ENCODE measurements at places on chromosomes 1 and 21. TPM values are rescaled to one million over a fixed set of nuclear protein-coding genes. Genes with fewer than 3 reads are reported as not detected.

GRCh38 chr1:203675596-203676347, 49.1 kb downstream of the ATP2B4 start:
- DNase-seq: no peak

CASQ2 gene
- not detected for polyA plus RNA-seq

NPHP4 gene
- polyA plus RNA-seq: 5.1 TPM

HES5 gene
- not detected for polyA plus RNA-seq

RGSL1 gene
- polyA plus RNA-seq: not detected

- no peak for DNase-seq
These were observed 74.2 kb upstream of the CD53 start for GRCh38 chr1:110798691-110799256.

ALDH4A1 gene
- 17.1 TPM for polyA plus RNA-seq

ZC3H12A gene
- polyA plus RNA-seq: 16.3 TPM

ACKR1 gene
- not detected for polyA plus RNA-seq

DNA sequence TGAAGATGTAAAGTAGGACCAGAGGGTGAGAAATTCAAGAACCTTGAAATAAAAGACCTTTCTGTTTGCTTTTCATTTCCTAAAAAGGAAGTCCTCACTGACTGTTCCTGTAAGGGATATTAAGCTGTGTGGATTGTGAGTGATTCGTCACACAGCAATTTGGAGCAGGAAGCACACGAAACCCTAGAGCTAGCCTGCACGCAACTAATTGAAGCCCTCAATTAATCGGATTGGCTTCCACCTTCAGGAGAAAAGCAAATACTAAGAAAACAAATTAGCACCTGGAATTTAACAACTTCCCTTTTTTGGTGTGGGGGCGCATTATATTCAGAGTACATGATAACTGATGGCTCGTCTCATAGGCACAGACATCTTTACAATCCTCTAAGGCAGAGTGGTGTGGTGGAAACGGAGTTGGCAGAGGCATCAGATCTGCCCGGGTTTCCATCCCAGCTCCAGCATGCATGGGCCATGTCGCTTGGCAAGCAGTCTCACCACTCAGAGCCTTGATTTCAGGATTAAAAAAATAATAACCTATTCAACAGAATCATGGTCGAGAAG, 95.2 kb downstream of the KCNJ15 start:
- DNase-seq: peak; percentile 63

FAM177B gene
- polyA plus RNA-seq: not detected

DNA sequence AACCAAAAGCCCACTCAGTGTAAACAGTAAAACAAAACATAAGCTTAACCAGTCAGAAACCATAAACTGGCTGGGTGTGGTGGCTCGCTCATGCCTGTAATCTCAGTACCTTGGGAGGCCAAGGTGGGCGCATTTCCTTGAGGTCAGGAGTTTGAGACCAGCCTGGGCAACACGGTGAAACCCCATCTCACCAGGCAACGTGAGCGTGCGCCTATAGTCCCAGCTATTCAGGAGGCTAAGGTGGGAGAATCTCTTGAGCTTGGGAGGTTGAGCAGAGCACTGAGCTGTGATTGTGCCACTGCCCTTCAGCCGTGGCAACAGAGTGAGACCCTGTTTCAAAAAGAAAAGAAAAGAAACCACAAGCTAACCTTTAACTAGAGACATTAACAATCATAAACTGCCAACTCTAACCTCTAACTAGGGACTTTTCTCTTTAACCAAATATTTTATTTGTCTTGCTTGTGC, 13.1 kb upstream of the PRRC2C start:
- DNase-seq: no peak

ANGPTL3 gene
- polyA plus RNA-seq: not detected

SPRR2A gene
- polyA plus RNA-seq: not detected

- DNase-seq: no peak
These were observed 2.2 kb downstream of the SPATC1L start for GRCh38 chr21:46181953-46182547.

- no peak for DNase-seq
These were observed 109.1 kb upstream of the USH2A start for GRCh38 chr1:216532251-216532798.

FCRL5 gene
- not detected for polyA plus RNA-seq

- peak; percentile 61 for DNase-seq
These were observed 42.5 kb upstream of the TMEM125 start for GRCh38 chr1:43227143-43227764.

GRCh38 chr1:27570784-27571183, 33.2 kb downstream of the AHDC1 start:
- DNase-seq: no peak

DNA sequence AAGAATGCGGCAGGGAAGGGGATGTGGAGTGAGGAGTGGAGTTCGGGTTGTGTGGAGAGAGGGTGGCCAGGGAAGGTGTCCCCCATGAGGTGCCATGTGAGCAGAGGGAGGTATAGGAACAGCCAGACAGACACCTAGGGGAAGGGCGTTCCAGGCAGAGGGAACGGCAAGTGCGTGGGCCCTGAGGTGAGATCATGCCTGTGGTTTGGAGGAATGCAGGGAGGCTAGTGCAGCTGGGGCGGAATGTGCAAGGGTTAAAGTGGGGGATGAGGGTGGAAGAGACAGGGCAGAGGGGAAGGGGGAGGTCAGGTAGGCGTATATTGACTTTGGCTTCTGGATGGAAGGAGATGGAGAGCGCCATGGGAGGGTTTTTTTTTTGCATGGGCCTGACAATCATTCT, 31.6 kb upstream of the PADI6 start:
- DNase-seq: no peak

DNA sequence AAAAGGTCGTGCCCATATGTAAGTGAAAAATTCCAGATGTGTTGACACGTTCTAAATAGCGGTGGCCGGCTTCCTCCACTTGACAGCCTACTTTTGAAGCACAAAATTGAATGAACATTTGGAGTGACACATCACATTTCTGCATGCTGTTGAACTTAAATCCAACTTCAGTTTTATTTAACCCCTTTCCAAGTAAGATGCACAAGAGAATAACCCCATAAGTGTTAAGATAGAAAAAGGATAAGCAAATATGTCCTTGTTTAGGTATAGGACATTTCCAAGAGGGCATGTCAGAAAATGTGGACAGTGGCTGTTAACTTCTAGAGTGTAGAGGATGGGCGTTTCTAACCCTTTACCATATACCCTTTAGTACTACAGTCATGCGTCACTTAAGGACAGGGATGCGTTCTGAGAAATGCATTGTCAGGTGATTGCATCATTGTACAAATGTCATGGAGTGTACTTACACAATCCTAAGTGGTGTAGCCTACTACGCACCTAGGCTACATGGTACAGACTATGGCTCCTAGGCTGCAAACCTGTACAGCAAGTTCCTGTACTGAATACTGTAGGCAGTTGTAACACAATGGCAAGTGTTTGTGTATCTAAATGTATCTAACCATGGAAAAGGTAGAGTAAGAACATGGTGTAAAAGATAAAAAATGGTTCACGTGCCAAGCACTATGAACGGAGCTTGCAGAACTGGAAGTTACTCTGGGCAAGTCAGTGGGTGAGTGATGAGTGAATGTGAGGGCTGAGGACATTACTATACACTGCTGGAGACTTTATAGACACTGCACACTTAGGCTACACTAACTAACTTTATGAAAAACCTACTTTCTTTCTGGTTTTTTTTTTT, 9.3 kb upstream of the FAM89A start:
- no peak for DNase-seq

GRCh38 chr1:201084295-201084694, 27.9 kb downstream of the CACNA1S start:
- no peak for DNase-seq

- no peak for DNase-seq
These were observed 17.1 kb upstream of the CDC42BPA start for GRCh38 chr1:227335242-227336020.

GRCh38 chr1:24009406-24009805, 29.3 kb upstream of the SRSF10 start:
- DNase-seq: no peak

OR14I1 gene
- not detected for polyA plus RNA-seq

C1orf87 gene
- polyA plus RNA-seq: not detected

DNA sequence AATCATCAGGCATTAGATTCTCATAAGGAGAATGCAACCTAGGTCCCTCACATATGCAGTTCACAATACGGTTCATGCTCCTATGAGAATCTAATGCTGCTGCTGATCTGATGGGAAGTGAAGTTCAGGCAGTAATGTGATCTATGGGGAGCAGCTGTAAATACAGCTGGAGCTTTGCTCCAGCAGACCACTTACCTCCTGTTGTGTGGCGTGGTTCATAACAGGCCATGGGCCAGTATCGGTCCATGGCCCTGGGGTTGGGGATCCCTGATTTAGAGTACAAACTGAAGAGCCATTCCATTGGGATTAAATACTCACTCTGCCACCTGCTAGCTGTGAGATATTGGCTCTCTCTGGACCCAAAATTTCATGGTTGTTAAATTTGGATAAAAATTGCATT, 244.6 kb upstream of the POGK start:
- no peak for DNase-seq
